ENCODE measurements at places on chromosomes 6 and 20.

GRCh38 chr6:110363748-110364147 is 5.6 kb upstream of the METTL24 start:
- DNase-seq, result no peak

- DNase-seq, result no peak
Observed at GRCh38 chr6:4961322-4962168, 42.3 kb downstream of the RPP40 start.

DNA sequence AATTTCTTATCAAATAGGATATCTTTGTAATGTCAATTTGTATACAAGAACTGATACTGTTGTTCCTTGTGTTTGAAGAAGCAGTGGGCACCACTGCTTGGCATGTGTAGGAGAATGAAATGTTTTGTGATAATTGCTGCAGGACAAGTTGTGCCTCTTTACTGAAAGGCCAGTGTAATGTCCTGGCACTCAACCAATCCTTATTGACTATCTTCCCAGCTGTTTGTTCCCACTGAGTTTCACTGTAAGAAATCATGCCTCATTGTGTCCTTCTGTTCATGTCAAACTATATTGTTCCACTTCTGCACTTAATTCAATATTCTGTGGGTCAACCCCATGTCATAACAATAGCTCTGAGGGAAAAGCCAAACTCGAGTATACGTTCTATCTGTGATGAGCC is 136.1 kb upstream of the FAM83B start:
- DNase-seq, result no peak

DNA sequence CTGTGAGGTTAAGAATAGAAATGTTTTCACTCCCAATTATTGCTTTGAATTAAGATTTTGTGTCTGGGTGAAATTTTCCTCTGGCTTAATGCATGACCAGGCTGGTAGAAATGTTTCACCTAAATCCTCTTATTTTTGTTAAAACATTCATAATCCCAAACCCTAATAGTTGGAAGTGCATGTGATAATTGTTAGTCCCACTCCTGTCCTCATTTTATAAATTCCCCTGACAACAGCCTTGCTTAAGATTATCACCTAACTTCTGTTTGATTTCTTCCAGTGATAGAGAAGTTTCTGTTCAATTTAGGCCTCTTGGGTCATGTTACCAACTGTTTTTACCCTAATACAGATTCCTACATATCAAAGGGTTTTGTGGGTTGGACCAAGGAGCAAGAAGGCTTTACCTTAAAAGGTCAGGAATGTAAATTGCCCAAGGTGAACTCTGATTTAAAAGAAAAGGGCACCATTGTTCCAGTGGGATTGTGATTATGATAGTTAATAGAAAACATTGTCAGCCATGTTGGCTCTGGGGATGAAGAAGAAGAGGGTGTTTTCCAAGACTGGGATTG is 158.7 kb upstream of the CENPW start:
- no peak for DNase-seq

DNA sequence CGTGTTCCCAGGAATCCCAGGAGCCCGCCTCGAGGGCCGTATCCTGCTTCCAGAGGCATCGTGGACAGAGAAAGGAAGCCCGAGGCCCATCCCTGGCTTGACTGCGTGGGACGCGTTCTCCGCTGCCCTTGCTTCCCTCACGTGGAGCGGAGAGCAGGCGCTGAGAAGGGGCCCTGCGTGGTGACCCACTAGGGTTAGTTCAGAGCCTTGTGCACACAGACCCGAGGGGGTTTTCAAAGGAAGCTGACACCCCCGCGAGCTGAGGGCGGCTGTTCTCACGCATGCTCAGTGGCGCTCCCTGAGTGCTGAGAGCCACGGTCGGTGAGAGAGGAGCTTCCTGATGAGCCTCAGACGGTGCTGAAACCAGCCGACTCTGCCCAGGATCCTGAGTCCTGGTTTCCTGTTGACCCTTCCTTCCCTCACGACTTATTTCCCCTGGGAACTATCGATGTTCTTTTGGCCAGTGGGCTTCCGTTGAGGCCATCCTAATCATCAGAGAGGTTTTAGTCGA is 28.9 kb upstream of the CCR6 start:
- DNase-seq, result no peak

DNA sequence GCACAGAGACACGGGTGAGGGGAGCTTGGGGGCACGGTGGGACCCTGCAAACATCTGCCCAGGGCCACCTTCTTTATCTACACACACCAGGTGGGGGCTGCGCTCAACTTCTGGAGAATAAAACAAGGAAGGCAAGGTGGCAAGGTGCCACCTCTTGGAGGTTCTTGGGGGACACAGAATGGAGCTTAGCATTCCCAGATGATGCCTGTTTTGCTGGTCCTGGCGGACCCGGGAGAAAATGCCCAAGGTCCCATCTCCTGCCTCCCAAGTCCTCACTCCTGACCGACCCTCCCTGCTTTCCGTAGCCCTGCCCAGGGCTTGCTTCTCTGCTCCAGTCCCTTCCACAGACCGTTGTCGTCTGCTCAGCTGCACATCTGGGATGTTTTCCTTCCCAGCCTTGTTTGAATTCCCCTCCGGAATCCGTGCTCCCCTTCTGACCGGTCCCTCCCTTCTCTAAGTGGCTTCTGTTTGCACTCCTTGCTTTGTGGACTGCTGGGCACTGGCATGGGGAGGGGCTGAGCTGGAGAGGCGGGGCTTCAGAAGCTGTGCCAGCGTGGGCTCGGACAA is 13.1 kb downstream of the ITPR3 start:
- DNase-seq, result no peak

- DNase-seq, result peak; percentile 76
Observed at GRCh38 chr6:17928514-17929430, 58.7 kb downstream of the KIF13A start.

DNA sequence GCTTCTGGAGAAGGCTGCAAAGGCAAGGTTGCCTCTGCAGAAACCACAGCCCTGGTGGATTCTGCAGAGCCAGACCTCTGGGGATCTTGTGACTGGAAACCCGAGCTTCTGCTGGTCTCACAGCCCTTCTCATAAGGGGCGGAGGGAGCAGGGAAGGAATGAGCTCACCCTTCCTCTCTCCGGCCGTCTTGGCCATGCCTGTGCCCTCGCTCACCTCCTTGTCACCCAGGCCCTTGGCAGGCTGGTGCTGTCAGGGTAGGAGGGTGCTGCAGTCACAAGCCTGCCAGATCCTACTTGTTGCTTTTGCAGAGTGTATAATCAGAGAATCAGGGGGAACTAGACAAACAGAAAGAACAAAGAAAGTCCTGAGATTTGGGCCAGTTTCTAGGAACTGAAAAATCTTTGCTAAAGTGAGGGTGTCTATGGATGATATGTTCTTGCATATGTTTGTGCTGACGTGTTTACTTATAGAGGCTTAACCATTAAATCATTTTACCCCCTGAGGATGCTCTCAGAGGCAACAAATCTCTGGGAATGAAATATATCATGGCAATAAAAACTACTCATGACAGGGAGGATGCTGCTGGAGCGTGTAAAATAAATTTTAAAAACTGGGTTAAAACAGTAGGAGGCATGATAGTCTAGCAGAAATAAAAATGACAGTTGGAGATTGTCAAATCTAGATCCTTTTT is 244.9 kb upstream of the SOX4 start:
- DNase-seq, result no peak

GRCh38 chr6:81934936-81935335 is 182.5 kb upstream of the TENT5A start:
- no peak for DNase-seq

DNA sequence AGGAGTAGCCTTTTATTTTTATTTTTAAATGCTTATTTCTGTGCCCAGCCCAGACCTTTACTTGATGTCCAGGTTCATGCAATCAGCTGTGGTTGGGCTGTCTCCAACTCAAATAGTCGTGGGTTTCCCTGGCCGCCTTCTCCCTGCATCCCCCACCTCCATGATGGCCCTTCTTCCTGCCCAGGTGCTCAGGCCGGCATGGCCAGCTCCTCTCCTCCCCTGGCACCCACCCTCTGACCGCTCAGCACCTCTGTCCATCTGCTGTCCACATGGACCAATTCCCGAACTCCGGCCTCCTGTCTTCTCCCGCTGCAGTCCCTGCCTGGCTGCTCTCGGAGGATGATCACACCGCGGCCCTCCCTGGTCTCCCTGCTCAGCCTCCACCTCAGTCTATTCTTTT is 81.2 kb upstream of the SULF2 start:
- no peak for DNase-seq

DNA sequence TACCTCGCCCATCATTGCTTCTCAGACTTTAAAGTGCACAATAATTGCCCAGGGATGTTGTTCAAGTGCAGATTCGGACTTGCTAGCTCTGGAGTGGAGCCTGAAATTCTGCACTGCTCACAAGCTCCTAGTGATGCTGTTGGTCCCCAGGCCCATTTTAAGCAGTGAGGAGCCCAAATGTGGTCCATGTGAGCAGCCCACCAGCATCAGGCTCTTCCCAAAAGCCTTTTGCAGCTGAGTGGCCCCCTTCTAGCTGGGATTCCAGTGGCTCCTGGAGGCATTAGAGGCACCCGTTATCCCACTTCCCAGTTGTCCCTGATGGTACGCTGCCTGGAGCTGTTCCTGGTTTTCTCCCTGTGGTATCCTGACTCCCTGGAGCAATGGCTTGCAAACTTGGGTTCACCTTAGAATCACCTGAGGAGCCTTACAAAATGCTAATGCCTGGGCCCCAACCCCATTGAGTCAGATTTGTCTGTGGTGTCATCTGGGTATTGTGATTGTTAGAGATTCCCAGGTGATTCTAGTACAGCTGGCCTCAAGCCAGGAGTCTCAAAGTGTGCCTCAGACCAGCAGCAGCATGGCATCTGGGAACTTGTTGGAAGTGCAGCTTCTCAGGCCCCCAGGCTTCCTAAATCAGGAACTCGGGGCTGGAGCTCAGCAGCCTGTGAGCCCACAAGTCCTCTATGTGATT is 186.9 kb upstream of the SLC24A3 start:
- no peak for DNase-seq

DNA sequence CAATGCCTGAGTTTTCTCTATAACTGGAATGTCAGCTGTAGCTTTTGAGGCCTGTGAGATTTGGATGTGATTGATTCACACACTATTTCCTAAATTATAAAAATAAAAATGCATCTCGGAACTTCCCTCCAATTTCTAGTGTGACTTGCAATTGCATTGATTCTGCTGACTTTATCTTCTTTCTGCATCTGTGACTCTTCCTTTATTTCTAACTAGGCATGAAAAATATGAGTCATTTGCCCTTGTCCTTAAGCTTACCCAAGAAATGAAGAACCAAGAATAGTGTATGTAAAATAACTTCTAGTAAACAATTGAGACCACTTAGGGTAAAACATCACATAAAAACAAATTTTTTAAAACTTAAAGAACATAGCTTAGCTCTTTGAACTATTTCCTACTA is 12.9 kb downstream of the OR2J2 start:
- no peak for DNase-seq

GRCh38 chr6:170276369-170277057 is 14.4 kb downstream of the DLL1 start:
- no peak for DNase-seq

GRCh38 chr6:46105568-46105967 is 24.2 kb upstream of the ENPP4 start:
- no peak for DNase-seq

DNA sequence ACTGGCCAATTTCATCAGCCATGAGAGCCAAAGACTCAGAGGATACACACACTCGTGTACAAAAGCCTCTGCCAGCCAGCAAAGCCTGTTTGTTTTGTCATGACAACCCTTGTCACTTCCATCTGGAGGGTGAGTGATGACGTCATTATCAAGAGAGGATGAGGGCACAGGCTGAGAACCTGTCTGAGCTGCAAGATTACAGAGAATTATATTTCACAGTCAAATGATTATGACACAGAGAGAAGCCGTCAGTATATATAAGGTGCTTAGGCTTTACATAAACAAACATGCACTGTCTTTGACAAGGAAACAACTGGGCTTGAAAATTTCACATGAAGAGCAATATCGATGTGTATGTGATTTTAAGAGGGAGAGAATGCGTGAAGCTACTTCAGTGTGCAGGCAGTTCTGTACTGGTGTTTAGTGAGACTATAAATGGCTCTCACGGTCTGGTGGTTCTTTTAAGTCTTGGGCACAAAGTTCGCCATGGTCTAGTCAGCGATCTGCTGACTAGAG is 36.5 kb upstream of the BCLAF1 start:
- DNase-seq, result no peak
